ENCODE measurements at places on chromosomes 13 and 19.

- DNase-seq: no peak
These were observed 53.9 kb downstream of the COG3 start for GRCh38 chr13:45518525-45519245.

GRCh38 chr13:29513002-29513980 lies 82.2 kb downstream of the SLC7A1 start:
- no peak for DNase-seq

GRCh38 chr13:51524312-51524711 lies 60.0 kb upstream of the WDFY2 start:
- no peak for DNase-seq

GRCh38 chr13:95588134-95588533 lies 35.6 kb downstream of the CLDN10 start:
- no peak for DNase-seq

DNA sequence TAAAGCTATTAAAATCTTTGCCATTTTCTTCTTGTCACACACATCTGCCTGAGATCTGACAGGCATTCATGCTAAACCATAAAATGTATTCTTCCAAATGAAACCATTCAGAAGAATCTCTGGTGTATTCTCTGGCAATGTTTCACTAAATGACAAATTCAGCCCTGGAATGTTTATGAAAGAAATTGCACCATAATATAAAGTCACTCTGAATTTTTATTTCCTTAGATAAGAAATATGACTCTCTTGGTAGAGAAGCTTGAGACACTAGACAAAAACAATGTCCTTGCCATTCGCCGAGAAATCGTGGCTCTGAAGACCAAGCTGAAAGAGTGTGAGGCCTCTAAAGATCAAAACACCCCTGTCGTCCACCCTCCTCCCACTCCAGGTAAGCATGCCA lies 14.3 kb downstream of the OLFM4 start:
- no peak for DNase-seq

- no peak for DNase-seq
These were observed 43.0 kb upstream of the UQCRFS1 start for GRCh38 chr19:29255912-29256311.

Measured in CD4-positive, alpha-beta T cell treated with Interleukin-2 at 100 ng/mL for 4 hours (primary cell).